ENCODE measurements at places on chromosomes 12 and 14.

- DNase-seq = no peak
Observed at GRCh38 chr12:129067491-129067890, 214.2 kb downstream of the GLT1D1 start.

- no peak for DNase-seq
Observed at GRCh38 chr14:92440345-92441003, 73.1 kb upstream of the RIN3 start.

GRCh38 chr12:12718381-12718759 is 1.2 kb downstream of the CDKN1B start:
- no peak for DNase-seq

DNA sequence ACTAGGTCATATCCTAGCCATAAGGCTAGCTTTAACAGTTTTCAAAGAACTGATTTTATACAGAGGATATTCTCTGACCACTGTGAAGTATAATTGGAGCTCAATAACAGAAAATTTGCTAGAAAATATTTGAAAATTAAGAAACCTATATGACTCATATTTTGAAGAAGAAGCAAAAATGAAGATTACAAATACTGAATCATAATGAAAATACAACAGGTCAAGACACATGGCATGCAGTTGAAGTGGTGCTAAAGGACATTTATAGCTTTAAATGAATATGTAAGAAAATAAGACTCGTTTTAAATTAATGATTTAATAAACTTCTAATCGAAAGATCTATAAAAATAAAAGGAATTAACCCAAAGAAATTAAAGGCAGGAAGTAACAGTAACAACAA is 1234.6 kb downstream of the SLC16A7 start:
- no peak for DNase-seq

GRCh38 chr12:77218278-77218677 is 152.9 kb upstream of the E2F7 start:
- DNase-seq = no peak

DNA sequence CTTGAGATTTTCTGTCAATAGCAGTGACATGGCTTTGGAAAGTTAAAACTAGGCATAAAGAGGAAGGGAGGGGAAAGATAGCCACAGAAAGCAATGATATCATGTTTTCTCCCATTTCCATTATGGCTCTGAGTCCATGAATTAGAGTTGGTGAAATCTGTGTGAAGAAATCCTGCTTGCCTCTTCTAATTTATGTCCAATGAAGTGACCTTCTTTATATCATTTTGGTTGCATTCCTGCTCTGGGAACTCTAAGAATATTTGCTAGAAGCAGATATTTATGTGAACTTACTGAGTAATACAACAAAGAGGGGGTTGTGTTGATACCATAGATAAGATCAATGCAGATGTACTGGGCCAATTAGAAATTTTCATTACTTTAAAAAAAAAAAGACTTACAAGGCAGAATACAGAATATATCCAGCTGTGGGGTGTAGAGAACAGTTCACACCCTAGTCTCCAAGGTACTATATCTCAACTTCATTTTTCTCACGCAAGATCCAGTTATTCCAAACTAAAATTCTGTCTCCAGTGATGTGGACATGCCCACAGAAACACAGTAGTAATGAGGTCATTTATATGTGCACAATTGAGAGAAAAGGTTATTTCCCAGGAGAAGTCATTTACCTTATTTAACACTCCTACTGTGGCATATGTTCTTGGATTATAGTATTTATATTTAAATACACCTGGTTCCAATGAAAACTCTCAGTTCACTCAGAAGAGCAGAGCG is 51.5 kb upstream of the KCNJ8 start:
- DNase-seq = no peak

DNA sequence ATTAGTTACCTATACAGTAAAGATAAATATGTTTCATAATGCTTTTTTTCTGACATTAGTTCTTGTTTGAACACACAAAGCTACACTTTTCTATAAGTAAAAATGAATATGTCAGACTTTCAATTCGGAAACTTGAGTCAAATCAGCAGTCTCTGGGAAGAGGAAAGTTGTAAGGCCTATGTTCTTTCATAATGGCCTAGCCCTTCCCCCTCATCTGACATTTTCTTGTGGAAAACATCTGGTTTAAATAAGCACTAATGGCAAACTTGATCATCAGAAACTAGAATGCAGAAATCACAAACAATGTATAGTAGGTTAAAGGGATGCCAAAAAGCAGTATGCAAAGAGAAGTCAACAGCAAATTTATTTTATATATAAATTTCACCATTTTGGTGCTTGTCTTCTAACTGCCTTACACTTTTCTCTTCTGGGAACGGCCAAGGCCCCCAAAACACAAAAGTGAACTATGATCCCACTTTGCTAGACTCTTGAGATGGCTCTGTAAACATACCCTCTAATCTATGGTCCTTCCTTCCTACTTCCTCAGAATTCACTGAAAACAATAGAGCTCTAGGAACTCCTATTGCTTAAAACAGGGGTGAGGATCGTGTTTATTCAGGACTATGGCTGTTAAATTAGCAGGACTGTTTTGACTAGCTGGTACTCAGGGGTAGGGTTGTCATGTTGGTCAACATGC is 444.1 kb downstream of the RAD51B start:
- DNase-seq = no peak

DNA sequence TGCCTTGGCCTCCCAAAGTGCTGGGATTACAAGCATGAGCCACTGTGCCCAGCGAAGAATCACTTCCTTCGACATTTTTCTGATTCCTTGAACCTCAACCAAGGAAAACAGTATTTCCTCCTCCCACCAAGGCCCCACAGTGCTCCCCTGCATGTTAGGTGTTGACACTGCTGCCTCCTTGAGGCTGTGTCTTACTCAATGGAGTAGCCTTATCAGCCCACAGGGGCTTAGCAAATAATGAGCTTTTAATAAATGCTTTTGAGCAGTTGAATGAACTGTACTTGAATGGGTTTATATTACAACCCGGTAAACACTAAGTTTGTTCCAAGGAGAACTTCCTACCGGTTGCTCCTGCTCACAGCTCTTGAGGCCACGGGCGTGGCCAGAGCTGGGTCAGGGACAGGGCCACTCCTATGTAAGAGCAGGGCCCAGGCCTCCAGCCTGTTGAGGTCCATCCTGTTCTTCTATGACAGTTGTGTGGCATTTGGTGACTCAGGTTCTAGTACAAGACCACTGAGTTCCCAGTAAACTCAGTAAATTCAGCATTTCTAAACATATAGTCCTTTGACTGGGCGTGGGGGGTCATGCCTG is 36.8 kb upstream of the TUBA1A start:
- no peak for DNase-seq

DNA sequence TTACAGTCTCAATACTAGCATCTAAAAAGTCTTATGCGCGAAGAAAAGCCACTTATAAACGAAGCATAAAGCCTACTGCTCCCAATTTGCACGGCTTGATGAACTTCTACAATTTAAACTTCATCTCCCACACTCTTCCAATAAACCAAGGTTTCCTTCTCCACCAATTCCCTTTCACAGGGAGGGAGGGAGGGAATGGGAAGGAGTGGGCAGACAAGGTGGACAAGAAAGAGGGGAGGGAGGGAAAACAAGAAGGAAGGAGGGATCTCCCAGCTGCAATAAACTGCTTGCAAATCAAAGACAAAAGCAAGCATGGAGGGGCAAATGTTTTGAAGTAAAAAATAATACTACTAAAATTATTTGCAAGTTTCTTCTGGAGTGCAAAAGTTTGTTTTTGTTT is 64.5 kb downstream of the MED13L start:
- no peak for DNase-seq

GRCh38 chr14:68862954-68863594 is 70.2 kb upstream of the ZFP36L1 start:
- peak; percentile 55 for DNase-seq

DNA sequence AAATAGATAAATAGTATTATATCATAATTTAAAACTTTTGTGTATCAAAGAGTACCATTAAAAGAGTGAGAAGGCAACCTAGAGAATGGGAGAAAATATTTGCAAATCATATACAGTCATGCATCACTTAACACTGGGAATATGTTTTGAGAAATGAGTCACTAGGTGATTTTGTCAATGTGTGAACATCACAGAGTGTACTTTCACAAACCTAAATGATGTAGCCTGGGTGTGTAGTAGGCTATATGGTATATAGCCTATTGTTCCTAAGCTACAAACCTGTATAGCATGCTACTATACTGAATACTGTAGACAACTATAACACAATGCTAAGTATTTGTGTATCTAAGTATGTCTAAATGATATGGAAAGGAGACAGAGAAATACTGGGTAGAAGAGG is 48.0 kb upstream of the ARID2 start:
- no peak for DNase-seq

DNA sequence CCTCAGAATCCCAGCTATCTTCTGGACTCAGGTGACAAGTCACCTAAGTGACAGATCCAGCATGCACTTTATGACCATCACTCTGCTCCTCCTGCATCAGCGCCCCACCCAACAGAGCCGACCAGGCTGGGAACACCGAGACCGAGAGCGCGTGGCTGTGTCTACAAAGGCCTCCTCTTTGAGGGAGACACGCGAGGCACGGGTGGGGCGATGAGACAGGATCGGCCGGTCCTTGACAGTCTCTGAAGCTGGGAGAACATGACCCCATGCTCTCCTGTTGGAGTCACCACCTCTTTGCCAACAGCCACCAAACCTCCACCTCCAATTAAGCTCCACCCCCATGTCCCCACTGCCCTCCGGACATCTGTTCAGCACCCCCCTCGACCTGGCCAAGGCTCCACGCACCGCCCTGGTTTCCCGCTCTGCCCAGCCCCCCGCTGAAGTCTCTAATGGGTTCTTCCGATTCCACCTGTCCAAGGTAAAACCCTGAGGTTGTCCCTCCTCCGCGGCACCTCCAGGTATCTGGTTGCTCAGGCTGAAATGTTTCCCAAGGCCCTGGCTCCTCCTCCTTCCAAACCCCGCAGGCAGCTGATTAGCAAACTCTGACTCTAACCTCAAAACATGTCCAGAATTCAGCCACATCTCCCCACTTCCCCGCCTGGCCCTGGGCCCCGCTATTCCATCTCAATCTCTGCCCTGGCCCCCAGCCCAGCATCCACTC is 31.5 kb downstream of the HSP90AA1 start:
- no peak for DNase-seq

- DNase-seq = no peak
Observed at GRCh38 chr14:70716958-70717357, 75.2 kb downstream of the TTC9 start.

- DNase-seq = no peak
Observed at GRCh38 chr12:64616201-64616600, 5.9 kb downstream of the RASSF3 start.

DNA sequence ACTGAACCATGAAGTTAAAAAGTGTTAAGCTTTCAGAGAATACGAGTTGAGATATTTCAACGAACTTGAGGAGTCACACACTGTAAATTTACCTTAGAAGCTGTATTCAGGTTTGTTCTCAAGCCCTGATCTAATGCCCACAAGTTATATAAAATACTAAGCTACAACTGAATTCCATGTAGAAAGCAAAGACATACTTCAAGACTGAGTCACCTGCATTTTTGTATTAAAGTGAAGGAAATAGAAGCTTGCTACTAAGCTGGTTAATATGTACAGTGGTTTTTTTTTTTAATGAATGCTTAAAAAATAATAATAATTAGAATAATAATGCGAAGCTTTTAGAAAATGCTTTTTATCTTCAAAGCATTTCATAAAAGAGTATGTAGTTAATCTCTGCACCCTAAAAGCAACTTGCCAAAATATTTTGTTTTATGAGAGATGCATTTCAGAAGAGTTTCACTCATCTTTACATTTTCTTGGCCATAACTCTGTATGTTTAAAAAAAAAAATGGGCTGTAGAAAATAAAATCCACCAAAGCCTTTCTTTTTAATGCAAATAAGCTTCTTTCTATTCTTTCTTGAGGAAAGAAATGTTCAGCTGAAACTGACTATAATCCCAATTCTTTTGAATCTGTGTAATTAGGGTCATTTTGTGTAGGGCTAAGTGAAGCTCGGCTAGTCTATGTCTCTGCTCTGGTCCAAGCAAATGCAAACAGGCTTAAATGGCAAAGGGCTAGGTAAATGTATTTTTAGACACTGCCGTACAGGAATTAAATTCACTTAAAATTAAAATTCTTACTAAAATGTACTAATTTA is 1047.5 kb upstream of the FLRT2 start:
- DNase-seq = no peak

GRCh38 chr14:26926585-26926984 is 328.8 kb upstream of the NOVA1 start:
- DNase-seq = no peak

DNA sequence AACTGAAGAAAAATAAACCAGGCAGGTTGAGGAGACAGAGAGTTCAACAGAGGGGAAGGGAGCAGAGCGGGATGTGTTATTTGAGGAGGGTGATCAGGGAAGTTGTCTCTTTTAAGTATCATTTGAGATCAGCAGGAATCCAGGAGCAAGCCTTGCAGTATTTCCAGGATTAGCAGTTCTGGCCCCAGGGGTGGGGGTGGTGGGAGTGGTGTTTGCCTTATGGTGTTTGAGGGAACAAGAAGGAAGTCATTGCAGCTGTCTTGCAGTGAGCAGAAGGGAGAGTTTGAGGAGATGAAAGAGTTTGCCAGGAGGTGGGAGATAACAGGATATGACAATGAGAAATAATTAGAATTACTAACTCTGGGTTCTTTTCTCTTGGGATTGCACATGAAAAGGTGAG is 418.6 kb downstream of the NELL2 start:
- no peak for DNase-seq

GRCh38 chr14:78848234-78848820 is 678.2 kb downstream of the NRXN3 start:
- DNase-seq = no peak

- DNase-seq = no peak
Observed at GRCh38 chr12:93853698-93854478, 176.7 kb downstream of the CRADD start.

DNA sequence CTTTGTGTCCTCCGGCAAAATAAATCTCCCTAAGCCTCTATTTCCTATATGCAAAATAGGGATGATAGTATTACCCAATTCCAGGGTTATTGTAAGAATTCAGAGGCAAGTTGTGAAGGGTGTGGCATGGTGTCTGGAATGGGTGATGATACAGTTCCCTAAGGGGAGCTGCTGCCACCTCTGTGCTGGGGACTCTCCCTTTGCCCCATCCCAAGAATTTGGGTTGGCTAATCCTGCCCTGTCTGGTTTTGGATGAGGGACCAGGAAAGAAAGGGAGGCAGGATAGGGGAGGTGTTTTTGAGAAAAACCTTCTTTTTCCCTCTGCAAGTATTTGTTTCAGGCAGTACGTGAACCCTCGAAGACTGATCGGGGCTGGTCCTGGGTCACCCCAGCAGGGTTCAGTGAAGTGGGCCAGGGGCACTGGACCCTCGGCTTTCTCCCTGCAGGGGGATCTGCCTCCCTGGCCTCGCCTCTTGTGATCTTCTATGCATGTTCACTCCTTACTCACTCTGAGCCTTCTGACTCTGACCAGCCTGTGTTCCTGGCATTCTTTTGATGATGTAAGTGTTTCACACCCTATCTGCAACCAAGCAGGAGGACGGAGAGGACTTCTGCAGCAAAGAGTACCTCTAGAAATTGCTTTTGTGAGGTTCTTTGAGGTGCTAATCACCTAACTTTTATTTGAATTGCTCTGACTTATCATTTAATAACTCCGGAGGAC is 60.8 kb downstream of the RASSF3 start:
- no peak for DNase-seq

Measured in activated CD4-positive, alpha-beta T cell treated with anti-CD3 and anti-CD28 coated beads, Interleukin-2, amount 50 U/mL, for 4 hours (primary cell).